CD4-positive, alpha-beta T cell treated with Interleukin-15 for 1 hour (primary cell): ENCODE measurements at places on chromosomes 4 and X.

GRCh38 chr4:165288639-165289422, 38.6 kb upstream of the MSMO1 start:
- no peak for DNase-seq

DNA sequence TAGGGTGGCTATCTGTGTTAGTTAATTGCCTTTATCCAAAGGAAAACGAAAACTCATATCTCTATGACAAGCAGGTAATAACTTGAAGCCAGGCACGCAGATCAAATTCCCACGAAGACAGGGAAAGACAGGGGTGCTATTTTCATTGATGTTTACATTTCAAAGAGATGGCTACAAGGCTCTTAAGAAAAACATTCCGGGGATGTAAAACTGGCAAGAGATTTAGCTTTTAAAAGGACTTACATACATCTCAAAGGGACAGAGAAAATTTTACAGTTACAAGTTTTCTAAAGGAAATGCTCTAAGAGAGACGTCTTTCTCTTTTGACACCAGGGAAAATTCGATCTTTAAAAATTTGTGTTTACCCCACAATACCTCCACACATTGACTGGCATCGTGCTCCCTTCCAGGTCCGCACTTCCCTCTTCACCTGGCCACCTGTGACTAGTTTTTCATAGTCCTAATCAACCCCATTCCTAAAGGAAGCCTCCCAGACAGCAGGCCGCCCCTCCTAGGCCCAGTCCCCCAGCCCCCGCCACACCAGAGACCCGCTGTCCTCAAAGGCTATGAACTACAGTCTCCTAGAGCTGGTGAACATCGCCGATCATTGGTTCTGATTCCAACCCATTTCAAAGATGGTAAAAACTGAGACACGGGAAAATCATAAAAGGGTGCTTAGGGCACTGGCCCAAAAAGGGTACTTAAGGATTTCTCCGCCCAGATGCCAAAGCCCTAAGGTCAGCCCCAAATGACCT, 649 bp upstream of the ARAF start:
- no peak for DNase-seq

- DNase-seq: no peak
Measured at GRCh38 chrX:3143043-3143799, 102.0 kb downstream of the ARSF start.

DNA sequence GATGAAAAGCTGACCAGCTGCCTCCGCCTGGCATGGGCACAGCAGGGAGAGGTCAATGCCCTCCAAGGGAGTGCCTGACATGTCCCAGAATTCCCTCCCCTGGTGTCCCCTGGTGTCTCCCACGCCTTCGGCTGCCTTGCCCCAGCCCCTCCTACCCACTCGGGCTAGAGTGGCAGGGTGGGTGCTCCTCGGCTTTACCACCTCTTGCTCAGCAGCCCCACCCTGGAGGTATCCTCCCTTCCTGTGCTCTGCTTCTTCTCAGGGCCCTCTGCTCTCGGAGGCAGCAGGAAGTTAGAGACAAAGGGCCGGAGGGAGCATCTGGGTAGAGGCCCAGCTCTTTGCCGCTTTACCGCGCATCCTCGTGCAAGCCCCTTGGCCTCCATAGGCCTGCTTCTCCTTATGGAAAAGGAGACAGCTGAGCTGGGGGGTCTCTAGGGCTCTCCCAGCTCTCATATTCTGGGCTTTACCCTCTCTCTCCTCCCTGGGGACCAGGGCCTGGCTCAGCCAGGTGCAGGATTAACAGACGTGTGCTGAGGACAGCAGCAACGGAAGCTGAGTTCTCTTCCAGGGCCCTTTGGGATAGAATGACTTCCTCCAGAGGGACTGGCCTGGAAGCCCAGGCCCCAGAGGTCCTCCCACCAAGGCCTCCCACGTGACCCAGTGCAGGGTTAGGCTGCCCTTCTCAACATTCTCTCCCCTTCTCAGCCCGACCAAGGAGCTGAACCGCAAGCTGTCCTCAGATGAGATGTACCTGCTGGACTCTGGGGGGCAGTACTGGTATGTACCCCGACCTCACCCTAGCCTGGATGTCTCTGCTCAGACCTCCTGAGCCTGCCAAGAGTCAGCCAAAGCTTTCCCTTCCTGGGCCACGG, 17.2 kb downstream of the XPNPEP2 start:
- DNase-seq: no peak
